ENCODE measurements at places on chromosomes 12 and 14.
A peak's percentile ranks its signal among the peaks of the same experiment; 100 is the strongest.

- no peak for DNase-seq
Observed at GRCh38 chr12:93847517-93848474, 170.6 kb downstream of the CRADD start.

DNA sequence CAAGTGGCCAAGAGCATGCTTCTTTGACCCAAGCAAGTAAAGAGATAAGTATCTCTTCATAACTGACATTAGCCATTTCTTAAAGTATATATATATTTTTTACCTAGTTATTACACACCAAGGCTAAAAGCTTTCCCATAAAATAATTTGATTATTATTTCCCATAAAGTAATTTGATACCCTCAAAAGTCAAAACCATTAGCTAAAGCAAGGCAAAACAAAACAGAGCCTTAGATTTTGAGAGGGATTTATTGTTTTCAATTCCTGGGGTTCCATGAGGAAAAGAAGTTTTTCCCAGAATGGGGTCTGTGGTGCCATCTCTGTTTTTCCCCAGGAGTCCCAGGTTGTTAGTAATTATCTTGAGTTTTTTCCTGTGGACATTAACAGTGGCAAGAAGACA lies 125.5 kb upstream of the NUDT4 start:
- DNase-seq: no peak

DNA sequence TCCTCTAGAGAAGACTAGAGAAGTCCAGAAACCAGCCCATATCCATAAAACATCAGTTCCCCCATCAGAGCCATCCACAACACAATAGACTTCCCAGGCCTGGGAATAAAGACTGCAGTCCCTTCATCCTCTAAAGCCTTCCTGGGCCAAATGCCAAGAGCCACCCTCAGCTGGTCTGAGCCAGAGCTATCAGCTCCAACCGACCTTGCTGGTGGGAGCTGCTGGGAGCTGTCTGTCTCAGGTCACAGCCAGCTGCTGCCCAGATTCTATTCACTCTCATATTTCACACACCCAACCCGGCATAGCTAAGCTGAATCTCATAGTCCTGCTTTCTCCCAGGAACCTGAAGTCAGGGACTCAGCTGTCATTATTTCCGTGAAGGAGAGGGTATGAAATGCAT lies 10.9 kb upstream of the TFCP2 start:
- DNase-seq: no peak

DNA sequence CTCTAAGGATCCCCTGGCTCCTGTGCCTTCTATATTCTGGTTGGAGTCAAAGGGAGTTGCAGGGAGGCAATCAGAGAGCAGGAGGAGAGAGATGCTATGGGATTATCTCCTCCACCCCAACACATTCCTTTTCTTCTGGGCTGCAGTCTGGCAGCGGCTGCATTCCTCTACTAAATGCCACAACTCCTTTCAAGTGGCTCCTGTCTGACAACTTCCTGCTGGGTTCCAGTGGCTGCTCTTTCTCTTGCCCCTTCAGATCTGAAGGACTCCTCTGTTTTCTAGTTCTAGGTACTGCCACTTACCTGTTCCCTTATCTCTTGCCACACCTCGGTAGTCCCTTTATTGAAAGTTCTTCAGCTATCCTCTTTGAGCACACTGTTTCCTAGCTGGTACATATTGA lies 425.0 kb downstream of the SNAPC1 start:
- no peak for DNase-seq

- no peak for DNase-seq
Observed at GRCh38 chr12:116604178-116604895, 45.2 kb downstream of the MAP1LC3B2 start.

- DNase-seq: no peak
Observed at GRCh38 chr12:119710965-119711551, 43.1 kb downstream of the PRKAB1 start.

DNA sequence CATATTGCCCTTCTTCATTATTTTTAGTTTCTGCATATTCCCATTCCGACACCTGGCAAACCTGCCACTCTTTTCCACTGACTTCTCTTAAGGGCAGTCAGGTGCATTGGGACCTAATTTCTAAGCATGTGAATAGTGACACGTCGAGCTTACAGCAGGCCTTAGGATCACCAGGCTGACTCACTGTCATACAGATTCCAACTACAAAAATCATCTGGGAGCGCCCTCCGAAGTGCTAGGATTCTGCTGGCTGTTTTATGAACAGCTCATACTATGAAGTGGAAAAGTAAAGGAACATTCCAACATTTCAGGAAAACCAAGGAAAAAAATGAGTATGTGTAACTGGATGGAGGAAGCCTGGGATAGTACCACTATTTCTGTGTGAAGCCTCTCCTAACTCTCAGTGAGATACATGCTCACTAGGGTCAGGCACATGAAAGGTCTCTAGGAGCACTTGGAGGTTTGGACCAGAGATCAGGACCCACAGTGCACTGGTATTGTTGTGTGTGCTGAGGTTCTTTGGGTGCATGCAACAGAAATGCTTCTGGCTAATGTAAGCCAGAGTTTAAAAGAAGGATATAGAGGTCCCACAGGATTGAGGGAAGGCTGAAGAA lies 257.4 kb downstream of the ZFP36L1 start:
- no peak for DNase-seq

DNA sequence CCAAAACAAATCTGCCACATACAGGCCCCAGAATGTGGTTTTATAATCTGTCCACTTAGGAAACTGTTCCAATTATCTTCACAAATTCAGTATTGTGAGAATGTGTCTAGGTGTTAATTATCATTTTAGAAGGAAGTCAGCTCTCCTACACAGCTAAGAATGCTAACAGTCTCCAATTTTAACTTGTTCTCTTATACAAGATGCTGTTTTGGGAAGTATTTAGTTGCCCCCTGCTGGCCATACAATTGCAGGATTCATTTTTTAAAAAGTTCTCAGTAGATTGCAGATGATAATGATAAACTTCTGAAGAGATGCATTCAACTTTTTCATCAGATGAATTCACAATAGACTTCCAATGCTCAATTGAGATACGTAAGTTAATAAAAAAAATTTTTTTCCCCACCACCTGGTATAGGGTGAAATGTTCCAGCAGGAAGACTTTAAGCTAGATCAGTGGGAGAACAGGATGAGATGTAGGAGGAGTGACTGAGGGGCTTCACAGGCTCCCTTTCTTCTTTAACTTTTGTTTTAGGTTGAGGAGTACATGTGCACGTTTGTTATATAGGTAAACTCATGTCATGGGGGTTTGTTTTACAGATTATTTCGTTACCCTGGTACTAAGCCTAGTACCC lies 27.3 kb upstream of the OSBPL8 start:
- peak; percentile 2 for DNase-seq

DNA sequence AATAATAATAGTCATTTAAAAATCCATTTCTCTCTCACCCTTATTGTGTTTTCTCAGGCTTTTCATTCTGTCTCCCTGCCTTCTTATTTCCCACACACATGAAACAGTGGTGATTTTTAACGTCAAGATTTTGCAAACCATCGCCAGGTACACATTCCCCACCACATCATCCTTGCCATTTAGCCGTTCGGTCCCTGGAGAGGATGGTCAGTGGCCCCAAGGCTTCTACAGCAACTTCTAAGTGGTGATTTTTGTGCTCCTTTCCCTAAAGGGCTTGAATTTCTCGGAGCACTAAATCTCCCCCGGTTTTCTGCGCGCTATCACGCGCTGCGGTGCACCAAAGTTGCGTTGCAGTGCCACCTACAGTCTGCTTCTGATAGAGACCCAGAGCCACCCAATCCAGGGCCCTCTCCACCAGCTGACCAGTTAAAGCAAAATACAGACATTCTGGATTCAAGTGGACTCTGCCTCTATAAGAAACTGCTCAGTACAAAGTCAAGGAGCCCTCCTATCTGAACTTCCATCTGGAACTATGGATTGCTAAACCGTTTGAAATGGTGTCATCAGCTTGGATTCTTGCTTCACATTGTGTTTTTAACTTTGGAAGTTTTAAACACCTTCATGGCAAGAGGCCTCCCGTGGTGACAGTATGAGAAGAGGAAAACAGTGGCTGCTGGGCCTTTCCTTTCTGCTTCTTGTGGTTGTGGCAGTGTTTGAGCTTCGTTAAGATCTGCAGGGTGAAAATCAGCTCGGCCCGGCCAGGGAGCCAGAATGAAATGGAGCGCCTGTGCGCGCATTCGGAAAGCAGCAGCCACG lies 234.0 kb downstream of the SPTSSA start:
- DNase-seq: peak; percentile 4

DNA sequence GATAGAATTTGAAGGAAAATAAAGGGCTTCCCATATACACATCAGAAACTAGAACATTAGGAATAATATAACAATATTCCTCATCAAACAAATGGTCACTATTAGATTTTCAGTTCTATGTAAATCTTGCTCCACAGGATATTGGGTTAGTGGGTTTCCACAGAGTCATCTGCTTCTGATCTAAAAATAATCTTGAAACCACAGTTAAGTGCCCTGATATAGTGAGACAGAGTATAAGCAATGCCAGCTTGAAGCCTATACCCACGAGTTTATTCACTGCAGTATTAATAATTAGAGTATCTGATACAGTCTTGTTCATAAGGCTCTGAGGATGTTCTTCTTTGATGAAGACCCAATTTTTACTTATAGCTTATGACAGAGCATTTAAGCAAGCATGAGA lies 74.5 kb upstream of the ATF7IP start:
- DNase-seq: no peak

GRCh38 chr12:14258575-14258940 lies 106.9 kb upstream of the ATF7IP start:
- no peak for DNase-seq

DNA sequence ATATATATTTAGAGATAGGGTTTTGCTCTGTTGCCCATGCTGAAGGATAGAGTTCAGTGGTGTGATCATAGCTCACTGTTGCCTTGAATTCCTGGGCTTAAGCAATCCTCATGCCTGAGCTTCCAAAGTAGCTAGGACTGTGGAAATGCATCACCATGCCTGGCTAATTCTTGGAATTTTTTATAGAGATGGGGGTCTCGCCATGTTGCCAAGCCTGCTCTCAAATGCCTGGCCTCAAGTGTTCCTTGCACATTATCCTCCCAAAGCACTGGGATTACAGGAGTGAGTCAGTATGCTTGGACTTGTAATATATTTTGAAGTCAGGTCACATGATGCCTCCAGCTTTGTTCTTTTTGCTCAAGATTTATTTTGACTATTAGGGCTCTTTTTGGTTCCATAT lies 178.0 kb downstream of the RPAP3 start:
- no peak for DNase-seq

GRCh38 chr12:102618197-102618877 lies 138.0 kb upstream of the IGF1 start:
- no peak for DNase-seq

GRCh38 chr12:55744340-55745030 lies 1.6 kb downstream of the GDF11 start:
- DNase-seq: no peak

DNA sequence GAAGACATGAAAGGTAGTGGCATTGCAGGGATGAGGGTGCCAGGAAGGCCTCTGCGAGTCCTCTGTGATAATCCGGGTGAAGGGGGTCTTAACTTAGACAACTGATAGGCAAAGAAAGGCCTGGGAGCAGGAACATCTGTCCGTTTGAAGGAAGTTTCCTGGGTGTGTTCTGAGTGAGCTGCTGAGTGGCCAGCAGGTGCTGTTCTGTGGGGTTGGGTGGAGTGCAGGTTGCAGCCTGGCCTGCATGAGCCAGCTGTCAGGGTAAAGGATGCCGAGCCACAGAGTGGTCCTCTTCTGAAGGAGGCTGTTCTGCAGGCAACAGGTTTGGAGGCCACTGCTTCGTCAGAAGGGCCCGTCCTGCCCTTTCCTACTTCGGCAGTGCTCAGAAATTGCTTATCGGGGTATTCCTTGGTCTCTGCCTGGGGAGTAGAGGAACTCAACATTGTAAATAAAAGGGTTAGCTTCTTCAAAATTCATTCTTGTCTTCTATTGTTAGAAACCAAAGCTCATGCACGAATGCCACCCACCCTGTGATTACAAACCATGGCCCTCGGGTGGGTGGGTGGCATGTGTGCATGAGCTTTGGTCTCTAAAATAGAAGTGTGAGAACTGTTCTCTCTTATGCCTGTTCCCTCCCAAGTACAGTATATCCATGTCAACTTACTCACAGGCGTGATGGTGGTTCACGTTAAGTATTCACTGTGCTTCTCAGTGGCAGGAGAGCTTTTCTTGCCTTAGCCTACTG lies 118.9 kb downstream of the CHST11 start:
- no peak for DNase-seq

DNA sequence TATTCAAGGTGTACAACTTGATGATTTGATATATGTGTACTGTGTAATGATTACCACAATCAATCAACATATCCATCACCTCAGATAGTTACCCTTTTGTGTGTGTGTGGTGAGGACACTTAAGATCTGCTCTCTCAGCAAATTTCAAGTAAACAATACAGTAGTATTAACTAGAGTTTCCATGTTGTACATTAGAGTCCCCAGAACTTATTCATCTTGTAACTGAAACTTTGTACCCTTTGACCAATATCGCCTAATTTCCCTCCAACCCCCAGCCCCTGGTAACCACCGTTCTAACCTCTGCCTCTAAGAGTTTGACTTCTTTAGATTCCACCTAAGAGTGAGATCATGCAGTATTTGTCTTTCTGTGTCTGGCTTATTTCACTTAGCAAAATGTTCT lies 12.1 kb downstream of the ADCK1 start:
- no peak for DNase-seq

DNA sequence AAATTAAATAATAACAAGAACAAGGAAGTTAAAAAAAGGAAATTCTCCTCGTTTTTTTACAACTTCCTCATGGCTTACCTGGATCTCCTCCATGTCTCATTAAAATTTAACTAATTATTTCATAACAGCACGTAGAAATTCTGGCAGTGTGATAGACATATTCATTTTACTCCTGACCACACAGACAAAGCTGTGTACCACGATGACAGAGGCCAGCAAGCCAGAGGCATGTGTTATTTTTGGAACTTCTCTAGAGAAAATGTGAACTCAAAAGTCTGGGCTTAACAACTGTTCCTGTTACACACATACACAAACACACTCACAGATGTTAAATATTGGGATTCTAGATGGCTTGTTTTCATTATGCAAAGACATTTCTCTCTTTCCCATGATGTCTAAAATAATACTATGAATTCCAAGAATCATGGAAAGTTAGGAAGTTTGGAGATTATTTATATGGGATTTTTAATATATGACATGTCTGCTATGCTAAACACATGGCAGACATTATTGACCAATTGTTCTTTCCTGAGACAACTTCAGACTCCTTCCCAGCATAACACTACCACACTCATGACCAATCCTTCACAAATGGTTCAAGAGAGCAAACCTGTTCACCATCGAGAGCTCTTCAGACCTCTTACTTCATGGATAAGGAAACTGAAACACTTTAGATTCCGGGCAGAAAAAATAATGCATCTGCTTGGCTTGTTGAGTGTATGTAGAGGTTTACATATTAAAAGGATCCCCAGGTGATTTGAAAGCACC lies 158.7 kb downstream of the DACT1 start:
- DNase-seq: no peak

DNA sequence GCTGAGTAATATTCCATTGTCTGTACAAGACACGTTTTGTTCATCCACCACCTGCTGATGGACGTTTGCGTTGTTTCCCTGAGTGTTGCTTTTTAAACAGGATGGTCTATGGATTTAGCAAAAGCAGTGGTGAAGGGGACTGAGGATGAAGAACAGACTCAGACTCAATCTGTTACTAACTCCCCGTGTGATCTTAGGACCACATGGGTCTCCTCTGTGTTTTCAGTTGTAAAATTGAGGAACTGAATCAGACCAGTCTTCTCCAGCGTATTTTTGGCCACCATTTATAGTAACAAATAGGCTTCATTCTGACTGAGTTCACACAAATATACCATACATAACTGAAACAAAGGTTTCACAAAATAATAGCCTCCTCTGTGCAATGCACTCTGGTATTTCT lies 85.6 kb downstream of the FOXN3 start:
- DNase-seq: no peak

GRCh38 chr12:77433799-77434198 lies 368.4 kb upstream of the E2F7 start:
- no peak for DNase-seq

All from effector CD8-positive, alpha-beta T cell (primary cell).